Left renal pelvis (tissue), 4 donors: ENCODE measurements at places on chromosomes 12 and 14. TPM values are rescaled to one million over a fixed set of nuclear protein-coding genes. Genes with fewer than 3 reads are reported as not detected.

RASSF3 gene
- 18.4 TPM for polyA plus RNA-seq

- no peak for DNase-seq
Measured at GRCh38 chr14:100213587-100213955, 25.4 kb upstream of the YY1 start.

GRCh38 chr12:81617915-81618314, 141.2 kb downstream of the PPFIA2 start:
- no peak for DNase-seq

GRCh38 chr14:90544566-90544965, 147.7 kb downstream of the CALM1 start:
- DNase-seq = no peak
